ENCODE measurements at places on chromosomes 6 and 20. TPM values are rescaled to one million over a fixed set of nuclear protein-coding genes. Genes with fewer than 3 reads are reported as not detected.

The CCN2 gene
- total RNA-seq = not detected

The OR2H2 gene
- total RNA-seq = not detected

The UST gene
- 0.82 TPM for total RNA-seq

- no peak for DNase-seq
Measured at GRCh38 chr20:7091655-7092054, 324.2 kb downstream of the BMP2 start.

DNA sequence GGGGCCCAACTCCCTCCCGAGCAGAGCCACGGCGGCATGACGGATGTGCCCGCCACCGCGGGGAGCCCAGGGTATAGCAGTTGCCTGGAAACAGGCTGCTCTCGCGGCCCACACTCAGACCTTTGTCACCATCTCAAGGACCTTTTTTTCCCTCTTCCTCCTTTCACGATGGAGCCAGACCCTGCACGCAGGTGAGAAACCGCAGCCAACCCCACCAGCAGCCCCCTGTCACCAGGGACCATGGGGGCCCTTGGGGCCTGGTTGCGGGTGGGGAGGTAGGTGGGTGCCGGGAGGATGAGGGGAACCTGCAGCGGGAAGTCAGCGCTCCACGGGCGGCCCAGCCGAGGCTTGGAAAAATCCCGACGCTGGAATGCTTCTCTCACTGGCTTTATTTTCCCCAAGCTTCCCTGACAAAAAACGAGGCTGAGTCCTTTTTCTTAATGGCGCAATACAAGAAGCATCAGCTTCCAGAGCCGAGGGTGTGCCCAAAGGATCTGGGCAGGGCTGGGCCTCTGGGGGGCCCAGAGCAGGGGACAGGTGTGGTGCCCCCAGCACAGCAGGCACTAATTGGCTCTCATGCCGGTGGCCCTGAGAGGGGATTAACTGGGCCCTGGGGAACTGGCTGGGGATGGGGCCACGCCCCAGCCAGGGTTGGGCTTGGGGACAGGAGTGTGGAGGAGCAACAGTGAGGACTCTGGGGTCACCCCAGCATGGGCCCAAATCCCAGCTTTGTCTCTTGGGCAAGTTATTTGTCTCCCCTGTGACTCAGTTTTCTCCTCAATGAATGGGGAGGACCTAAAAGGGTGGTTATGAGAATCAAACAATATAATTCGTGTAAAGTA is 23.9 kb downstream of the NOL4L start:
- DNase-seq = peak; percentile 61

DNA sequence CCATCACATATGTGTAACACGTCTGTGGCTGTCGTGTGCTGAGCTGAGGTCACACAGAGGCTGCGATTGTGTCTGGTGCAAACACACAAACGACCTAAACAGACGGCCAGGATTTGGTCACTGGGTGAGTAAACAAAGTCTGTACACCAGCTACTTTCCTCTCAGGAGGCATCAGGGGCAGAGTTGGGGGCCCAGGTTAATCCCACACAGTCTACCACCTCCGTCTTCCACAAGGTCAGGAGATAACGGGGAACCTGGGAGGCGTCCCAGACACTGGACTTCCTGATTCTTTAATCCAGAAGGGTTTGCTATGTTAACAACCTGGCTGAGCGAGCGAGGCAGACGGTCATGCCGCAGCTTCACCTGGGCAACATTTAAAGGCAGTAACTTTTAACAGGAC is 1.5 kb downstream of the DACT2 start:
- DNase-seq = no peak

GRCh38 chr6:116472706-116473105 is 11.5 kb downstream of the CALHM6 start:
- DNase-seq = no peak

DNA sequence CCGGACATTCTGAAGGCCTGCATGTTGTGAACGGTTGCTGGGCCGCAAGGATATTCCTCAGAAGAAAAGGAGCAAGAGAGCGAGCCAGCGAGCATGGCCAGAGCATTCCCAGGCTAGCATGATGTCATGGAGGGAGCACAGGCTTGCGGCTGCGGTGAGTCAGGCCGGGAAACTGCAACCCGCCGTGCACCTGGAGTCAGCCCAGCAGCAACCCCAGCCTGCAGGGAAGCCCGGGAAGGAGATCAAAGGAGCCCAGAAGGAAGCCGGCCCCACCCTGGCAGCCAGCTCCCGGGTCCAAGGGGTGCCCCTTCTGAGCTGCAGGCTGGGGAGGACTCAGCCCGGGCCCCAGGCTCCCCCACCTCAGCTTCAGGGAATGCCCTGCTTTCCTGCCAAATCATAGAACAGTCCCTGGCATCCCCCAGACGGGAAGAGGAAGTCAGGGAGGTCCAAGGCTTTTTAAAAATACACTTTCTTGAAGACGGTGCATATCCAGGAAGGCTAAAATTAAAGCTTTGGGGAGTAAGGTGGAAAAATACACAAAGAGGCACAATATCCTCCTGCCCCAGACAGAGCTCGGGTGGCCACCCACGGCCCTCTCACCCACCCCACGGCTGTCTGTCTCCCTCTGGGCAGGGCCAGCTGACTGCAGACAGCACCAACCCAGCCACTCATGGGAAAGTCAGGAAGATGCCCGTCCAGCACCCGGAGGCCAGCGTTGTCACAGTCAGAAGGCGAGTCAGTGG is 53.7 kb downstream of the BMP7 start:
- no peak for DNase-seq

DNA sequence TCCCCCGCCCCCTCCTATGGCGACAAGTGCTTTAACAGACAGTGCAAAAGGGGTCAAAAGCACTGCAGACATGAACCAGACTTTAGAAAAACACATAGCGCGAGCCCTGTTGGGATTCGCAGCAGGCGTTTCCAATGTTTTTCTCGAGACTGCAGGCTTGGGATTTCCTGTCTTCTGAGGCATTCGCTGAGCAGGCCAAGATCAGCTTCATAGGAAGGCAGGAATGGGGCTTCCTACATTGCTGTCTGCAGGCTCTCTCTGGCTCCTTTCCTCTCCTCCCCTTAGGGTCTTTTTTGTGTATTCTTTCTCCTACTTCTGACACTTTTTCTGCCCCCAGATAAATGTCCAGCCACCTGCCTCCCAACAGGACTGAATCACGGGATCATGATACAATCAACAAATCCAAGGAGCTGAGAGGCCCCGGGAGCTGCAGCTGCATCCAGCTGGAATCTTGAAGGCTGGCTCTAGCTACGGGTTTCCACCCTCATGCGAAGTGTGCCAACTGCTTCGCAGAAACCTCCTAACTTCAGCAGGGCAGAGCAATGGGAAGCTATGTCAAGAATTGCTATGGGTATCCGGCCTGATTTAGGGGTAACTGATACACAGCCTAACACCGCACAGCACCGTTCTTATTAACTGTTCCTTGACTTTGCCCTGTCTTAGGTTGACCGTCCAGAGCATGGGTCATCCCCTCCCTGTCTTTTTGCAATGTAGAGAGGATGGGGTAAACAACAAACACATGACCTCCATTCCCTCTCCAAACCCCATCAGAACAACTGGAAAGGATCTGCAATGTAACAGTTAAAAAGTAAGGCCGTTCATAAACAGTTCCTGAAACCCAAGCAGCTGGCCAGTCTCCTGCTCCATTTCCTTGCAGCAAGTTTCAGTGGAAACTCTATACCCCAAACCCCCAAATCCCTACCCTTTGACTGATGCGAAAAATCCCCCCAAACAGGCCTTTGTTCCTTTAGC is 31.5 kb downstream of the SNX5 start:
- DNase-seq = no peak

DNA sequence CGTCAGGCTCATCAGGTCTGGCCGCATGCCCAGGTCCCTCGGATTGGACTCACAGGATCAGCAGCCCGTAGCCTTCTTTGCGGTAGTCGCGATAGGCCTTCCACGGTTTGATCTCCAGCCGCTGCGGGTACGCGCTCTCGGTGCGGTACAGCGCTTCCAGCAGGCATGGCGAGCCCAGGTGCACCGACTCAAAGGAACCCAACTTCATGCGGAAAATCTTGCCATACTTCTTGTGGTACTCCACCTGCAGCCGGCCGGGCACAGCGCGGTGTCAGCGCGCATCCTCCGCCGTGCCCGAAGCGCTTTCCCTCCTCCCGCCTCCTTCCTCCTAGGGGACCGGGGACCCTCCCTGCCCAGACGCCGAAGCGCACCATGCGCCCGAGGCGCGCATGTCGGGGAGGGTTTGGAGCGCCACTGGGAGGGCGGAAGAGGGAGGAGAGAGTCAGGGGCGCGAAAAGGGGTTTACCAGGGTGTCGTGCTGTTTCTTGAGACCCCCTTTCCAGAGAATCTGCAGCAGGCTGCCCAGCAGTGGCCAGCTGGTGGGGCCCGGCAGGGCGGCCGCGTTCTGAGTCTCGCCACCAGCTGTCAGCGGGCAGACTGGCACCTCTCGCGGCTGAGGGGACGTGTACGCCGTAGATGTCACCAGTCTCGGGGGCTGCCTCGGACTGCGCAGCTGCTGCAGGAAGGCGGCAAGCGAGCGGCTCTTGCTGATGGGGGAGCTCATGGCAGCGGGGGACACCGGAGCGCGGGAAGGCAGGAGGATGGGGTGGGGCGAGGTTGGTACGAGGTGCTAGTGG is 732 bp downstream of the CYP24A1 start:
- DNase-seq = peak; percentile 27

DNA sequence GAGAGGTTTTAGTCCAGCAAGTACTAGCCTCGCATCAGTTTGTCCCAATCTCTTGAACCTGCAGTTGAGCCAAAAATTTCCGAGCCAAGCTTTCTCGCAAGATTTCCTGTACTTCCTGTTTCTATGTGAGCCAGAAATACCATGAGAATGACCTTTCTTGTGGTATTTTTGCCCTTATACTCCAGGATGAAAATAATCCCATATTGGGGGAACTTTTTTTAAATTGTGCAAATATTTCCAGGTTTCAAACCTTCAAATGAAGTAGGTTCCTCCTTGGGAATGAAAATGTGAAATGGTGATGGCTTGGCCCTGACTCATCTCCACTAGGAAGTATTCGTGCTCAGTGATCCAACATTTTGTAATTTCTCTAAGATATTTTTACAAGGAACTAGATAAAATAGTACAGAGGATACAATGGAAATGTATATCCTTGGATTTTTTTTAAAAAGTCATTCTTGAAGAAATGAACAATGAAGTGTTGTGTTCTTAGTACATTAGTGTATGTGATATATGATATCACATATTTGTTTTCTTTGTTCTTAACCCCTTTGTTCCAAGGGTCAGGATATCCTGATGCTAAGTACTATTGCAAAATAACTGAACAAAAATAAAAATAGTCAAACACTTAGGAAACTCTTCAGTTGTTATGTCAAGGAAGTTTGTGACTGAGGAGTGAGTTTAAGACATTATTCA is 184.0 kb downstream of the PDE7B start:
- no peak for DNase-seq

DNA sequence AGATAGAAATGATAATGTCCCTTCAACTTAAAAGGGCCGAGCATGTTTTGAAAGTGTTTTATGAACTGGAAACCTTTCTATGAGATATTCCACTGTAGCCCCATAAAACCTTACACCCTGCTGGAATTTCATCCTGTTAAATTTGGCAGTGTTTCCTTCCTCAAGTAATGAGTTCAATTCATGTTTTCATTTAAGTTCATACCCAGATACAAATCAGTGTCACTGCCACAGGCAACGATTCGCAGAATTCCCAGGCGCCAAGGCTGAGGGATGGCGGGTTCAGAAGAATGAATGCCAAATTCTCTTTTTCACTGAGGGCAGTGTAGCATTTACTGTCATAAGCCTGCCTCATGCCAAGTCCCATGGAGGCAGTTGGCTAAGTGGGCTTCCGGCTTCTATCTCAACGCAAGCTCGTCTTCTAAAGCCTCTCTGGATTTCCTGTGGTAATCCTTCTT is 511.8 kb upstream of the ID4 start:
- no peak for DNase-seq

Data from activated naive CD8-positive, alpha-beta T cell treated with anti-CD3 and anti-CD28 coated beads for 36 hours (primary cell).